ENCODE measurements at places on chromosomes 5 and 9. TPM values are rescaled to one million over a fixed set of nuclear protein-coding genes. Genes with fewer than 3 reads are reported as not detected.

The KCNT1 gene
- polyA plus RNA-seq = not detected

The RCL1 gene
- polyA plus RNA-seq = 13.6 TPM

The LCN9 gene
- not detected for polyA plus RNA-seq

The F12 gene
- 1.3 TPM for polyA plus RNA-seq

The KCNMB1 gene
- 0.07 TPM for polyA plus RNA-seq

The SLC34A3 gene
- polyA plus RNA-seq = not detected

The FAT2 gene
- polyA plus RNA-seq = not detected

The BHMT2 gene
- not detected for polyA plus RNA-seq

The SEC24A gene
- polyA plus RNA-seq = 3.7 TPM

- no peak for DNase-seq
These were observed 728.0 kb upstream of the C9orf72 start for GRCh38 chr9:28301281-28301680.

DNA sequence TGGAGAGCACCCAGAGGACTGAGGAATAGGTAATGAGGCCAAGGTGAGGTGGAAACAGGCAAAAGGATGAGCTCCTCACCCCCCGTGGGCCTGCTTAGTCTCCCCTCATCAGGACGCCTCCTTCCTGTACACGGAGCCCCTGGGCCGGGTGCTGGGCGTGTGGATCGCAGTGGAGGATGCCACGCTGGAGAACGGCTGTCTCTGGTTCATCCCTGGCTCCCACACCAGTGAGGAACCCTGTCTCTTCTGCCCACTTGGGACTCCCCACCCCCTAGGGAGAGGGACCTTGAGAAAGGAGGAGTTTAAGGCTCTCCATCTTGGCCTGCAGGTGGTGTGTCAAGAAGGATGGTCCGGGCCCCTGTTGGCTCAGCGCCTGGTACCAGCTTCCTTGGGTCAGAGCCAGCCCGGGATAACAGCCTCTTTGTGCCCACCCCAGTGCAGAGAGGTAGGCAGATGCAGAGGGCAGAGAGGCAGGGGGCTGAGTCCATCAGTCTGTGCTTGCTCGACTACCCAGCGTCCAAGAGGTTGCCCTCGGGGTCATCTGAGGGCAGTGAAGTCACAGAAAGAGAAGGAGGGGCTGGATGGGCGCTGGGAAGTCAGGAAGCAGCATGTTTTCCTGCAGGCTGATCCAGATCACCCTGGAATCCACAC, 7.0 kb downstream of the DOLK start:
- DNase-seq = no peak

DNA sequence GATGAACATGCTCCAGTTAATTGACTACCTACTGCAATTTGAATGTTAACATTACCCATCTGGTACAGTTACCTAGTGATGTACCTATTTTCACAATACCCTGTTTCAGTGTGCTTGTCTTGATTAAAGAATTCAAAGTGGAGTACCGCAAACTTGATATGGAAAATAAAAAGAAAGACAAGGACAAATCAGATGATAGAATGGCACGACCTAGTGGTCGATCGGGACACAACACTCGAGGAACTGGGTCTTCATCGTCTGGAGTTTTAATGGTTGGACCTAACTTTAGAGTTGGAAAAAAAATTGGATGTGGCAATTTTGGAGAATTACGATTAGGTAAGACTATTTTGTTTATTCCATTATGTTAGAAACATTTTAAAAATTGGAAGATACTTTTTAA, 33.5 kb downstream of the CSNK1G3 start:
- no peak for DNase-seq

GRCh38 chr5:15495026-15495425, 5.0 kb upstream of the FBXL7 start:
- DNase-seq = no peak

GRCh38 chr5:140140435-140140834, 14.7 kb downstream of the IGIP start:
- DNase-seq = no peak

- no peak for DNase-seq
These were observed 91.4 kb upstream of the ZNF462 start for GRCh38 chr9:106771608-106772007.

DNA sequence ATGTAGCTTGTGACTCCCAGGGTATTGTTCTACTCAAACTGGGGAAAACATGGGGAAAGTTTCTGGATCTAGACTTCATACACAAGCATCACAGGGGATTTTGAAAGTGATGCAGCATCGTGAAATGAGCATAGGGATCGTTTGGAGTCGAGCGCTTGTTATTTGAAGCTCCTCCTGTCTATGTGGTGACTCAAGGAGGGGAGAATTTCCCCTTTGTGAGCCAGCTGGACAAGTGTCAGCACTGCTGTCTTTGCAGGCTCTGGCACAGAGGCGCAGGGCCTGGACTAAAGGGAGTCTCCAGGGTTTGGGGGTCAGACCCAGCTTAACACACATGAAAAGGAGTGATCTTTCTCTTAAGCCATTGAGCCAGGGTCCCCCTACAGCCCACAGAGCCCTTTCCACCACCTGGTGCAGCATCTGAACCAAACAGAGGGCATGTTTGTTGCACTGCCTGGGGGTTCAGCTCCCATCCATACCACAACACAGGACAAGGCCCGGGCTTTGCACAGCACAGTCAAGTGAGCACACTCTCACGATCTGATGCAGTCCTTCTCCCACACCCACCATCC, 51.0 kb downstream of the IRF1 start:
- DNase-seq = no peak

DNA sequence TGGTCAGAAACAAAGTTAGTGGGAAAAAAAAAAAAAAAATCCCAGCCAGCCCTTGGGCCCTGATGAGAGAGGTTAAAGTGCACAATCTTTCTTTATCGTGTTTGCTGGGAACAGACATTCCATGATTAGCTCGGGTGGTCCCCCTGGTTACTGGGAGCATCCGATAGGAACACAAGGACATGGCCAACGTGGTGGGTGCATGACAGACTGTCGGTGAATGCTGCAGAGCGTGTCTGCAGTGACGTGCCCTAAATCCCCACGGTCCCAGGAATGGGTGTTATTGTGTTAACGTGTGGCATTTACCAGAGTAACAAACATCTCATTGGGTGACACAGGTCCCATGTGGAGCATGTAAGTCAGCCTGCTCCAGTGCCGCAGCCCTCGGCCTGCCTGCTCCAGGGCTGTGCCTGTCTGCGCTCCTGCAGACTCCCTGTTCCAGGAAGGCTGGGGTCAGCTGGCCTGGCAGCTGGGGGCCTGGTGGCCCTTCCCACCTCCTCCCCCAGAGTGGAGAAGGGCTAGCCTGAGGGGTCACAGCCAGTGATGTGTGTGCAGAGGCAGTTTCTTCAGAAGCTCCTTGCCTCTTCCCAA, 34.3 kb upstream of the TBC1D2 start:
- no peak for DNase-seq

- no peak for DNase-seq
These were observed 3.8 kb downstream of the P4HA2 start for GRCh38 chr5:132223861-132224260.

DNA sequence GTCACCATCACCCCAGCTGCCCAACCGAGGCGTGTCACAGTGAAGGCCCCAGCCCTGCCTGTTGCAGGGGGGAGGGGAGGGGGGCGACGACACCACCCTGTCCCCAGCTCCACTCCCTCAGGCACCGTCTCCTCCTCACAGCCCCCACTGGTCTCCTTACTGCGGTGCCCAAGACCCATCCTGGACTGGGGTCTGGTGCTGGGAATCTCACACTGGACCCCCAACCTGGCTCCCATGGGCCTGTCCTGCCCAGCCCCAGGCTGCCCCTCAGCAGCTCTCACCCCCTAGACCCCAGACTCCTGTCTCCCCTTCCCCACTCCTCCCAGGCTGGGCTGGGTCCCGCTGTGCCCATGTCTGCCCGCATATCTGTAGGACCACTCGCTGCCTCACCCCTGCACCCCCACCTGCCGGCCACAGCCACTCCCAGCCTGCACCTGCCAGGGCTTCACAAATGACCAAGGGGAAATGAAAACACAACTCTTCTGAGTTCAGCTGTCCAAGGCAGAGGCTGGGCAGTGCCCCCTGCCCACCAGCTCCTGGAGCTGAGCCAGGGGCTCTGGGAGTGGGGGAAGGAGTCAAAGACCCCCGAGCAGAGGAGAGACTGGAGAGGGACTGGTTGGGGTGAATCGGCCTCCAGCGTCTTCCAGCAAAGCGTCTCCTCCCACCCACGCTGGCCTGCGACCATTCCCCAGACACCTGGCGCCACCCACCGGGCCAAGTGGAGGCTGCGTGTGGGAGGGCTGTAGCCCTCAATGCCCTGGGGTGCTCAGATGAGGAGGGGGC, 32.6 kb upstream of the EGFL7 start:
- DNase-seq = peak; percentile 72

GRCh38 chr5:54524082-54524481, 6.5 kb downstream of the SNX18 start:
- no peak for DNase-seq

- no peak for DNase-seq
These were observed 48.5 kb downstream of the OLFM1 start for GRCh38 chr9:135135929-135136315.

DNA sequence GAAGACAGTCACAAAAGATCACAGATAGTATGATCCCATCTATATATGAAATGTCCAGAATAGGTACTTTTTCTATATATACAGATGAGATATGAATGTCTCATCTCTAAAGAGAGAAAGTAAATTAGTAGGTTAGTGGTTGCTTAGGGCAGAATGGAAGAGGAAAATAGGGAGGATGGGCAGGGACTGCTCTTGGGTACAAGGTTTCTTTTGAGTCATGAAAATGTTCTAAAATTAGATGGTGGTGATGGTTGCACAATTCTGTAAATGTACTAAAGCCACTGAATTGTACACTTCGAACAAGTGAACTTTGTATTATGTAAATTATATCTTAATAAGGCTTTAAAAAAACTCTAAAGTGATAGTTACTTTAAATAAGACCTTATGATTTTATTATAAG, 59.6 kb upstream of the GRAMD2B start:
- no peak for DNase-seq

DNA sequence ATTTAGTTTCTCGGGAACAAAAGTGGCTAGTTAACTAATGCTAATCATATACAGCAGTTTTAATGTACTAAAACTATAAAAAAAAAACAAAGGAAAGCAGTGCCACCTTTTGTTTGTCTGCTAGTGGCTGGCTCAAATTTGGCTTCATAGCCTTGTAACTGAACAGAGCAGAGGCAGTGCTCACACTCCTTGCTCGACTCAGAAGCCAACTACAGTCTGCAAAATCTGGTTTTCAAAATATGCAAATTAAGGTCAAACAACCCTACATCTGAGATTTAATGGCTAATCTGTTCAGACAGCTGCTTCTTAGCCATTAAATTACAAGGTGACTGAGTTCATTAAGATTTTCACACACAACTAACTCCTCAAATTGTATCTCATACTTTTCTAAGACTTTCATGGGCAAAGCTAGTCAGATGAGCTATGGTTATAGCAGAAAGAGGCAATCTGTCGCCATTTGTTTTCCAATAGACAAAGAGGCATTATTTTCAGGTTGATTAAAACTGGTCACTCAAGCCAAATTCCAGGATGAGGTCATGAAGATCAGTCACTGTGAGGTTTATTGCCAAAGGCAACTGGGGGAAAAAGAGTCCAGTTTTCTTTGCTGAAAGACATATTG, 56.8 kb upstream of the EPB41L4A start:
- DNase-seq = no peak

All from immature natural killer cell (primary cell).